ENCODE measurements at places on chromosomes 13 and 19.

- peak; percentile 62 for DNase-seq
Observed at GRCh38 chr19:18417250-18418028, 1.8 kb upstream of the SSBP4 start.

GRCh38 chr13:24713022-24713421 is 32.8 kb downstream of the ATP12A start:
- DNase-seq: no peak

DNA sequence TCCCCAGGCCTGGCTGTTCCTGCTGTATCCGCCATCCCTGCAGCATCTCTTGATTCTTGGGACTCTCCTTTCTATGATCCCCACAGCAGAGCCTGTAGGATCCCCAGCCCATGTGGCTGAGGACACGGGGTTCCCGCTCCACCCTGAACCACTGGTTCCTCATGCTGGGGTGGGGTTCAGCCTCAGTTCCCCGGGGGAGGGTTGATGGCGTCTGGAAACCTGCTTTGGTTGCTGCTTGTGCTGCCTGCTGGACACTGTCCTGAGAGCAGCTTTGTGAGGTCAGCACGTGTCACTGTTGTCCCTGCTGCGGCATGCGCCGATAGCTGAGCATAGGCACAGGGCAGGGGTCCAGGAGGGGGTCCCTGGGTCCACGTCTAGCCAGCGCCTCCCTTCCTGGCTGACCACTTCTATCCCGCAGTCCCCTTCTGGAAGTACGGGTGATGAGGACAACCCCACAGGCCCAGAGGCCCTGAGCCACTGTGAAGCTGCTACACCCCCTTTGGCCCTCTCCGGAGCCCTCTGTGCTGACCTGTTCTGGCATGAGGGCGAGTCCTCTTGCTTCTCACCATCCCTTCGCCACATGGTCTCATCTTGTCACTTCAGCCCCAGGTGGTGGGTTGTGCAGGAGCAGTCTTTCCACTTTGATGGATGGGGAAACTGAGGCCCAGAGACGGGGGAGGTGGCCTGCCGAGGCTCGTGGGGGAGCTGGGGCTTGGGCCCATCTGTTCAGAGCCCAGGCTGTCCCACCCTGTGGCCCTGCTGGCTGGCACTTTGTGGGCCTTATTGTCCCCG is 5.5 kb downstream of the EPN1 start:
- DNase-seq: no peak

- no peak for DNase-seq
Observed at GRCh38 chr13:49584771-49585182, 581 bp downstream of the RCBTB1 start.

DNA sequence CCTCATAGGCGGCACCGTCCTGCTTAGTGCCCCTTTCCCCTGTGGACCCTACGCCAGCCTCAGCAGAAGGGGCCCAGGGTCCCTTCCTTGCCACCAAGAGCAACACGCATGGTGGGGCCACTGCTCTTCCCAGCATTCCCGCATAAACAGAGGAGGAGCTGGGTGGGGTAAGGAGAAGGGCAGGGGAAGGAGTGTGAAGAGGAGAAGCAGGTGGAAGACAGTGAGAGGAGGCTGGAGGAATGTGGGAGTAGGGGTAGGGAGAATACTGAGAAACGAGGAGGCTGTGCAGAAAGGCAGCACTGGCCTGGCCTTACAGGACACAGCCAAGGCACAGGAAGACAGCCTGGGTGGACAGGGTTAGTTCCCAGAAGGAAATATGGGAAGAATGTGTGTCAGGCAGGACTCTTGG is 43.9 kb downstream of the ZNF331 start:
- no peak for DNase-seq

DNA sequence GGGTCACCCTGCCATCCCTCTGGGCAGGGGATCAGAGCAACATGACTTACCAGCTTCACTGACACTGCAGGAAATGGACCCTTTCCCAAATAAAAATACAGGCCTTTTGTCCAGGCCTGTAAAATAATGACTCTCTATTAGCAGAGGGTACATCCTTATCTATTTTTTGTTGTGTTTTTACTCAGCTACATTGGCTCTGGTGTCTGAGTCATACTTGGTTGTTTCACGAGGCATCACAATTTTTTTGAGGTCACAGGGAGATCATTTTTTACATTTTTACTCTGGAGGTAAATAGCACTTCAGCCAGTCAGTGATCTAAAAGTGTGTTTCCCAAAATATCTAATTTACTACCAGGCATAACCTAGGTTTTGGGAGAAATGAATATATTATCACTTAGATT is 6.9 kb upstream of the HTR2A start:
- no peak for DNase-seq

GRCh38 chr13:93824286-93824685 is 597.7 kb downstream of the GPC6 start:
- DNase-seq: no peak

DNA sequence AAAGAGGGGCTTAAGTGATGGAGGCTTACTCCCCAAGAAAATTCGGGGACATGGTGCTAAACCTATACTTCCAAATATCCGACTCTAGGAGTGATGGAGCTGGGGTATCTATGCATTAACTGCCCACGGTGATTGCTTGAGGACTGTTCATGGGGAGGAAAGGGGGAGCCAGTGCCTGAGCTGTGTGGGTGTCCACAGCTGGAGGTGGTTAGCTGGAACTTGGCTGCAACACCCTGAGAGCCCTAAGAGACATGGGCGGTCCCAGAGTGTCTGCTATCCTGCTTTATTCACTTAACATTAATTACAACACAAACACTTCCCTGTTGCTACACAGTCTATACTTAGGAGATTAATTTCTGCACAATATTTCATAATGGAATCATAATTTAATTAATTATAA is 28.1 kb upstream of the POMP start:
- DNase-seq: no peak

DNA sequence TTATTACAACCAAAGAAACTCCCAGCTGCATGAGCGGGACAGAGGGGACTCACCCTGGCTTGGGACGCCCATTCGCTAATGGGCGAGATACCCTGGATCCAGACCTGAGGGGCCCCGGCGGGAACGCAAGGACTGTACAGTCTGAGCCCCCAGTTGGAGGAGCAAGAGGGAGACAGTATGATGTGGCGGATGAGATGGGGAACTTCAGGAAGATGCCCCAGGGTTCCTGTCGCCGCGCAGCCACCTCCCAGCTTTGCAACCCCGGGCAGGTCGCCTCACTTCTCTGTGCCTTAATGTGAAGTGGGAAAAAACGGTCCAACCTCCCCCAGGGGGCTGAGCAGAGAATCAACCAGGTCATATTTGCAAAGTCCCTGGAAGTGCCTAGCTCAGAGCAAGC is 2.5 kb downstream of the NPAS1 start:
- DNase-seq: no peak

GRCh38 chr13:110575322-110576069 is 14.0 kb upstream of the RAB20 start:
- DNase-seq: no peak

- no peak for DNase-seq
Observed at GRCh38 chr13:44142941-44143665, 230.5 kb upstream of the SERP2 start.

GRCh38 chr19:4326837-4327251 is 11.8 kb downstream of the STAP2 start:
- DNase-seq: no peak

DNA sequence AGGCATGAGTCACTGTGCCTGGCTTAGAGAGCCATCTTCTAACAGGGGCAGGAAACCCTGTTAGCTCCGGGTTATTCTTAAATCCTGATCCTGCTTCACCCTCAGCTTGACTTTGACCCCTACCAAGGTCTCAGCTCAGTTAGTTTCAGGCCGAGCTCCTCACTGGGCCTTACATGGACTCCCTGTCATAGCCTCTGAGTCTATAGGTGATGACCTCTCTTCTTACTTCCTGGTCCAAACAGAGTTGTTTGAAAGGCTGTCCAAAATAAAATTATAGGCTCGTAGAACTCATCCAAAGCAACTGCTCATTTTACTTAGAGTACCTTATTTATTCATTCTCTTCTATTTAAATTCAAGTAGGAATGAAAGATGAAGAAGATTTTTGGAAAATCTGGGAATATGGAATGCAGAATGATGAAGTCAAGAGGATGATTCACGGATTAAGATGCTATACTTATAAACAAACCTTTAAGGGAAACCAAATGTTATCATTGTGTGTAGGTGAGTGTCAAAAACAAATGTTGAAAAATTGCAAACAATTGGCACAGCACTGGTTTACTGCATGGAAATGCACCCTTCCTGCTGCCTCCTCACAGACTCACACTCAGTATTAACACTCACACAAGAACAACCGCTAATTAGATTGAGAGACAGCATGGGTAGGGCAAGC is 174.1 kb downstream of the RGCC start:
- no peak for DNase-seq

DNA sequence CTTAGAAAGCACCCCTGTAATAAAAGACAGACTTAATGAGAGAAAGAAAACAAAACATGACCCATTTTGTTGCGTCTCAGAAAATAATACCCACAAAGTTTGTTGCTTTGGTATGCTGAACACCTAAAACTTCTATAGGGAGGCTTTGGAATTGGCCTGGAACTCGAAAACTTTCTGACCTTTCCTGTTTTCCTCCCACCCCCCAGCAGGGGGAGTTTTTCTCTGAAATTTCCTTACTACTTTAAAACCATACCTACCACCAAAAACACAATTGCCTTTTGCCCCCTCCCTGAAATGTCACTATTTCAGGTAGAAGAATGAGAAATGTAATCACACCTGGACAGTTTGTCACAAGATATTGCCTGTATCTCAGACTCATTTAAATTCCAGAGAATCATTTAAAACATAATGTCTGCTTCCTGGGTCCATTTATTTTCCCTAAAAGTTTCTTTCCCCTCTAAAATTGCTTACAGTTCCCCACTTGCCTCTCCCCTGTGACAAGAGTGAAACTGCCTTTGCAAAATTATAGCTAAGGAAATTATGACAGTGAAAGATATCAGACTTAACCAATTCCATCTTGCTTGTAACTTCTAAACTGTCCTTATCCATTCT is 2700.2 kb downstream of the PCDH9 start:
- no peak for DNase-seq

DNA sequence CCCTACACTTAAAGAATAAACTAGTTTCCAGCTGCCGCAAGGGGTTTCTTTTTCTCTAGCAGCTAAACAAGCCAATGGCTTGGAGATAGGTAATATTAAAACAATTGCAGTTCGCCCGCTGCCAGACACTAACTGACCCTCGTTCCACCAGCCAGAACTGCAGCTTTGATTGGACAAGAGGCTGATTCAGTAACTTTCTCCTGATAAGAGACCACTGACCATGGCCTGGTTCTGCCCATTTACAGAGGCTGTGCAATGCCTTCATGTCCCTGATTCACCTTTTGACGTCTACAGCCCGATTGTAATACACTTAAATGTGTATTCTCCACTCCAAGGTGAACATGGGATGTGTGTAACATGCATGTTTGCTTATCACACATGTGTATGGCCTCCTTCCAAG is 12.8 kb upstream of the C19orf12 start:
- DNase-seq: no peak

GRCh38 chr13:112742583-112742982 is 52.7 kb downstream of the ATP11A start:
- no peak for DNase-seq

- no peak for DNase-seq
Observed at GRCh38 chr19:12657966-12658365, 8.6 kb downstream of the MAN2B1 start.

GRCh38 chr19:19948800-19949199 is 48.1 kb downstream of the ZNF93 start:
- DNase-seq: no peak

- no peak for DNase-seq
Observed at GRCh38 chr13:76722782-76723181, 163.4 kb downstream of the KCTD12 start.

DNA sequence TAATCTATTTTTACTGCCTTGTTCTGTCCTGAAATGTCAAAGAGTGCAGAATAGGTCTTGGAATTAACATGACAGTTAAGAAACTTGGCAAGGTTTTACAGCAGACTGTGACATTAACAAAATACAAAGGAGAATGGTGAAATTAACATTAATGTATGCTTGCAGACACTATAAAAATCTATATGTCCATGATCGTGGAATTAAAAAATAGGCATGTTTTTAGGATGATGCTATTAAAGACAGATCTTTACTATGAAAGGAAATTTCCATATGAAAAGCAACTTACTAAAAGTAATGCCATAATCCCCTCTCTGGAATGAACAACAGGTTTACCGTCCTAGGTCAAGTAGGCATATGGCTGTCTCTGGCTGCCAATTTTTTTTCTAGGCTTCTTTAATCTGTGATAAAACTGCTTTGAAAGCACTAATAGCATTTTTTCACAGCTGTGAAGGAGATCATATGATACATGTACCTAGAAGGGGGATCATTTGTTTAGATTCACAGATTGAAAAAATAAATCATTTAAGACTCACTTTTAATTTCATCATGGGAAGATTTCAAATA is 291.5 kb downstream of the ZNF536 start:
- no peak for DNase-seq

- no peak for DNase-seq
Observed at GRCh38 chr13:30615866-30616541, 1.7 kb upstream of the USPL1 start.

- no peak for DNase-seq
Observed at GRCh38 chr13:36332986-36333385, 13.2 kb downstream of the SPART start.

DNA sequence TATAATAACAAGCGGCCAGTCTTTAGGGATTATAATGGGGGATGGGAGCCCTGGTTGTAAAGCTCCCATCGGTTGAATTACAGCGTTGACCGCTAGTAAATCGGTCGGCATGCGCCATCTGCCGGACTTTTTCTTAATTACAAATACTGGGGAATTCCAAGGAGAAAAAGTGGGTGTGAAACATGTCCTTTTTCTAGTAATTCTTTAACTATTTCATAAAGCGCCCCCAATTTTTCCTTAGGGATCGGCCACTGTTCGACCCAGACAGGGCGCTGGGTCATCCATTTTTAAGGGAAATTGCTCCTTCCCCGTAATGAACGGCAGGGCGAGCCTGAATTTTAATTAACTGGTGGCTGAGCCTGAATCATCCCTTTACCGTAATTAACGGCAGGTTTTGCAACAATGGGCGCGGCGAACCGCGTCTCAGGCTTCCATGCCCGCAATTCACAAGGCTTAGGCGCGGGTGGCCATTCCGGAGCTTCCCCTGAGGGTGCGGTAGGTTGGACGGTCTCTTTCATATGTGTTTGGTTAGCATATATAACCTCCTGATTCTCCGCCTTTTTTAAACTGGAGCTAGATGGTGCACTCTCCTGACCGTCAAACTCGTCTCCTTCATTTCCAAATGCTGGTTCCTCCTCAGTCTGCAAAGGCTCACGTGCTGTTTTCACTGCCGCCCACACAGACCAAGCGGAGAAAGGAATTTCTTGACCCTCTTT is 30.2 kb upstream of the EVI5L start:
- peak; percentile 35 for DNase-seq

- DNase-seq: no peak
Observed at GRCh38 chr13:27960362-27961226, 8.5 kb downstream of the CDX2 start.

GRCh38 chr19:45082170-45082569 is 3.1 kb downstream of the GEMIN7 start:
- DNase-seq: no peak

DNA sequence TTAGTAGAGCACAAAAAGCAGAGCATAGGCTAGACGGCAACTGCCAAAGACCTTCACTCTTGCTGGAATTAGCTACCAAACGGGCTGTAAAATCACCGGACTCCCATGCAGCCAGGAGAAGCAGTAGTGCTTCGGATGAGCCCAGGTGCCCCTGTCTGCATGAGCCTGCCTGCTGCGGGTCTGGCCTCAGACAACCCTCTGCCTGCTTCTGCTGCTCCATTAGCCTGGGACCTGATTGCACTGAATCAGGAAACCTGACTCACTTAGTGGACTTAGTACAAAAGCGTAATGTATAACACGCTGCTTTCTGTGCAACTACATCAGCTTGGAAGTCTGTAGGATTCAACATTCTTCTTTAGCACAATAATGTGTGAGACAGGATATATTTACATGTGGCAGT is 170.0 kb downstream of the LMO7 start:
- DNase-seq: no peak

Data from GM04504 (cell line).